ENCODE measurements at places on chromosomes 5 and 9.

DNA sequence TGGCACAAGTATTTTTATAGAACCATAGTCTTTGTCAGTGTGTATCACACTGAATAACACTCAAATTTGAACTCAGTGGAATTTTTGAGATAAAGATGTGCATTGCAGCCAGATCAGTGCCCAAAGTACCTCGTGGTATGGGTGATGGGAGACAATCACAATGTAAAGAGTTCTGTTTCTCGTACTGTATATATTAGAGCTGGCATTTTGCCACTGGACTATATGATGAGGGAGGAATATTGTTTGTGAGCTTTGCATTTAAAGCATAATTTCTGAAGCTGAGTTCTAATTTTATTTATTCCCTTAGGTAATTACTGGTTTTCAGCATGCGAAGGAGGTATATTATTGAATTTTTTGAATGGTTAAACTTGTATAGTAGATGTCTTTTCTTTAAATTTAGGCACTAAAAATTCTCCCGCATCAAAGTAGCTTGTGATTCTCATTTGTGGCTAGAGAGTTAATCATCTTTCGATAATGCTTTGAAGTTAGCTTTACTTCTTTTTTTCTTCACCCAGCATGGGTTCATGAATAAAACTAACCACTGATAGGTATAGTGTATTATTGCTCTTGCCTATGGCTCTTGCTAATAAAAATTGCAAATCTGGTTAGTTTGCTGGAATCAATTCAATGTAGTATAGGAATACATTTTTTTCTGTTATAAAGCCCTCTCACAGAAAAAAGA lies 43.1 kb downstream of the PAM start:
- DNase-seq: no peak

- DNase-seq: no peak
Observed at GRCh38 chr9:124478354-124478753, 28.1 kb downstream of the ADGRD2 start.

DNA sequence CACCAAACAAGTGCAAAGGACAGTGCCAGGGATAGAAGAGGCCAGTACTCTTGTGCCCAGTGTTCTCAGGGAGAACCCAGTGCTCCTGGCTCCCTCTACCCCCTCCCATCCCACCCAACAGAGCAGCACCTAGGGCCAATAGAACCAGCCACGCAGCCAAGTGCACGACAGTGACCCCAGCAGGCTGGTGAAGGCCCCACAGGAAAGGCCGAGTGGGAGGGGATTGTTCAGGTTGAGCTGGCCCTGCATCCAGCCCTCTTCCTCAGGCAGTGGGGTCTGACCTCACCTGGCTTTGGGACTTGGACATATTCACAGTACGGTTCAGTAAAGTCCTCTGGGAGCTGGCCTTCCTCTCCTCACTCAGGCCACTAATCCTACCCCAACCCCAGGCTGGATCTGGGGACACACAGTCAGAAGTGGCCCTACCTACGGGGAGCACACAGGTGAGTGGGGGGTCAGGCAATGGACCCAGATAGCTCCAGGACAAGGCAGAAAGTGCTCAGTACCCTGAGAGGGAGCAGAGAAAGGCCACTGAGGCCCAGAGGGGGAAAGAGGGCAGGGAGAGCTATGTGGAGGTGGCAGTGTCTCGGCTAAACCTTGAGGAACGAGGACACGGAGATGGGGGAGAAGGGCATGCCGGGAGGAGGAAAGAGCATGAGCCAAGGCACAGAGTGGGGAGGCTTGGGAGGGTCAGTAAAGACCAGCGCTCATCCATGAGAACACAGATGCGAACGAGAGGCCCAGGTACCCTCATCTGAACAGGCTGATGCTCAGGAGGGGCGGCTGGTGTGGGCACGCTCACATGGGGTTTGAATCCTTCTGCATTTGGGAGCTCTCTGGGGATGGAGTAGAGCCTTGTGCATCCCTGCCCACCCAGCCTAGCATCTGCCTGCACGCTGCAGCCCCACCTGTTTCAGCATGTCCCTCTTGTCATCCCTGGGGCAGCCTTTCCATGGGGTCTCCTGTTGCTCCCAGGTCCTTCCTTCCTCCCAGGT lies 25.6 kb downstream of the POLR1E start:
- DNase-seq: no peak

DNA sequence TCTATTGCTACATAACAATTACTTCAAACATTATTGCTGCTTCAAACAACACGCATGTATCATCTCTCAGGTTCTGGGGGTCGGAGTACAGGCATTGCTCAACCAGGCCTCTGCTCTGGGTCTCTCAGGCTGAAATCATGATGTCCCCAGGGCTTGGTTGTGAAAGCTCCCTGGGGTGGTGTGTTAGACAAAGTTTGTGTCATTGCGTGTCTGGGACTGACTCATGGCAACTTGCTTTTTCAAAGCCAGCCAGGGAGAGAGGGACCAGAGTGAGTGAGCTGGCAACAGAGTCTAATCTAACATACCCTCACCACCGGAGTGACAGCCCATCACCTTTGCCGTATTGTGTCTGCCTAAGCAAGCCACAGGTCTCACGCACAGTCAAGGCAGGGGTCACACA lies 259.2 kb upstream of the NFIL3 start:
- DNase-seq: no peak

- no peak for DNase-seq
Observed at GRCh38 chr9:89923961-89924504, 319.2 kb downstream of the GADD45G start.

DNA sequence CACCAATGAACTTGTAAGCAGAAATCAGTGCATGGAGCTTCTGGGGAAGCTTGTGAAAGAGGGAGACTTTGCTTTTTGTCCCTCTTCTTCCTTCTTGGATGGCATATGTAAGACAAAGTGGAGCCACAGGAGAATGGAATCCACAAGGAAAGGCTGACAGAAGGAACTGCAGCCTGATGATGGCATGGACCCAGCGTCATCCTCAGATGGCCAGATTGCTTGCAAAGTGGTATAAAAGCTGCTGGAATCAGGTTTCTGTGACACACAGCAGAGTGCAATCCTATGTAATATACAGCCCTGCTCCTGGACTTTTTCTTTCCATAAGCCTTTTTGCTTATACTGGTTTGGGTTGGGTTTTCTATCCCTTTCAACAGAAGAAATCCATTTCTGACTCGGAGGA lies 31.4 kb upstream of the SPARC start:
- no peak for DNase-seq

- DNase-seq: no peak
Observed at GRCh38 chr5:141354900-141355469, at the start of gene PCDHGA4. PCDHGA4 (plus strand) TSS chr5:141355021; CDS start chr5:141355108, 87 bp downstream.

DNA sequence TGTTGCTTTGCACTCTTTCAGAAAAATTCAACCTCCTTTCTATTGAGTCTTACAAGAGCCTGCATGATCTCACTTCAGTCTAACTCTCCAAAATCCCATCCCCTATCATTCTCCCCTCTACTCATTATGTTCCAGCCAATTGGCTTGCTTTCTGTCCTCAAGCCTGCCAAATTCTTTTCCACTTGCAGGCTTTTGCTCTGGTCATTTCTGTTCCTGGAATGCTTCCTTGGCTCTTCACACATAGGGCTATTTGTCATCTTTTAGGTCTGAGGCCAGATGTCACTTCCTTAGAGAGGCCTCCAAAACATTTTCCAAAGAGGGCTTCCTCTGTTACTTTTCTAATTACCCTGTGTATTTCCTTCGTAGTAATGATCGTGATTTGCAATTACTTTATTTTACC lies 11.8 kb upstream of the CHD1 start:
- DNase-seq: no peak

DNA sequence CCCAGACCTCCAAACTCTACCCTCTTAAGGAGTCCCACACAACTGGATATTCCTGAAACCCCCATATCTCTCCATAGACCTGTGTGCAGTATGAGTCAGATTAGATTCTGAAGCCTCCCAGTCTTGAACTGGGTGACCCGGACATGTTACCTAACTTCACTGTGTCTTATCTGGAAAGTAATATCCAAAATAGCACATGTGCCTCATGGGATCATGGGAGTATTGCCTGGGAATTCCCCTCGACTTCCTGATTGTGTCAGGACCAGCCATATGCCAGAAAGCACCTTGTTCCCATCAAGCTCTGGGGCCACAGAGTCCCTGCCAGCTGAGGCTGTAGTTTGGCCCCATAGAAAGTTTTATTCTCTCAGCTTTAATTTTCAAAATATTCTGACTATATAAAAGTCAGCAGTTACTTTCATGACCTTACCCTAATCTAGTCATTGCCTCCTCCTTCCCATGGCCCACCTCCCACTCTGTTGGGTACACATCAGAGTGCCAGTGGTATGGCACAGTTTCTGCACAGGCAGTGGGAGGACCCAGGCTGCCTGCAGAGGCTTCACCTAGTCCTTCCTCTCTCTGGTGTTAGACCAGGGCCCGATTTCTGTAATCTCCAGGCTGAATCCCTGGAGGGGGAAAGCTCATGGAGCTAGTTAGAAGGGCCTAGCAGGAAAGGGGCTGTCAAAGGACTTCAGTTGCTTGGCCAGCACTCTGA lies 19.5 kb upstream of the B4GALT1 start:
- DNase-seq: no peak

GRCh38 chr5:146363161-146363874 lies 24.7 kb downstream of the POU4F3 start:
- no peak for DNase-seq

- DNase-seq: no peak
Observed at GRCh38 chr5:131163276-131164119, 1.6 kb downstream of the HINT1 start.

DNA sequence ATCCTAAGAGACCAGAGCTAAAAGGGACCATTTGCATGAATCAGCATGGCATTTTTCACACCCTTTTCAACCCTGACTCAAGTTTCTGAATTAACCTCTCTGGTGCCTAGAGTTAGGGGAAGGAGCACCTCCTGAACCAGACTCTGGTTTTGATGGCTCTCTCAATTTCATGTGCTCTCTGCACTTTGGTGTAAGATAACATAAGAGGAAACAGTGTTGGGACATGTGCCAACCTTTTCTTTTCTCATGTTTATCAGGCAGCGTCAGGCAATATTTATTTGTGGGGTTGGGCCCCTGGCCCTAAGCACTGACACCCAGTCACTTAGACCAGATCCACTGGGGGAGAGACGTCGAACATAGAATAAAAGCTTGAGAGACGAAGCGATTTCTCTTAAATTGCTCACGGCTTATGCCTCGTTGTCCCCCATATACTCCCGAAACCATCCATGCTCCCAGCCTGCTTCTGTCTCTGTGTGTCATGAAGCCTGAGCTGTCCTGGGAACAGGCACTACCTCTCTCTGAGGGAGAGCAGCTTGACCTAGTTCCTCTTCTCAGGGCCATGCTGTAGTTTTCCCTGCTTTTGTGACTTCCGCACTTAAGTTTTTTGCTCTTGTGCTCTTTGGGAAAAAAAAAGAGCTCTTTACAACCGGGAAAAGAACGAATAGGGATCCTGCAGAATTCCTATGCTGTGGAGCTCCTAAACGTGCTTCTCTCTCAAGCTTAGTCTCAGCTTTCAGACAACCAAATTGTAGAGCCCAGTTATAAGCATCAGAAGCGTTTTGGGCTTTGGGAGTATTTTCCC lies 195.7 kb downstream of the NR3C1 start:
- no peak for DNase-seq

DNA sequence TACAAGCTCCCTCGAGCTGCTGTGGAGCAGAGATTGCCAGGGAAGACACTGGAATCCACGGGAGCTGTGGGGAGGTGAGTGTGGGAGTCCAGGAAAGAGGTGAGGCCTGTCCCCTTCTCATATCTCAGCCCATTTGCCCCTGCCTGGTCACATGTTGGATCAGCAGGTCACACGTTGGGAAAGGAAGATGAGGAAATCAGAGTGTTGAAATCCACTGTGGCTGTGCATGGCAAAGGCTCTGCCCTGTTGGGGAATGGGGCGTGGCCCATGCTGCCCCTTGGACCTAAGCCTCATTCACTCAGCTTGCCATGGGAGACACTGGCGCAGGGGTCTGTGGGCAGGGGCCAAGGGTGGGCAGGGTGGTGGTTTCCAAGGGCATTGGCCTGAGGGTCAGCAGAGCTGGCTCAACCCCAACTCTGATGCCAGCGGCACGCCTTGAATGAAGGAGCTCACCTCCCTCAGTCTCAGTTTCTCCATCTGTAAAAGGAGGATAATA lies 85.4 kb upstream of the CPEB4 start:
- no peak for DNase-seq

DNA sequence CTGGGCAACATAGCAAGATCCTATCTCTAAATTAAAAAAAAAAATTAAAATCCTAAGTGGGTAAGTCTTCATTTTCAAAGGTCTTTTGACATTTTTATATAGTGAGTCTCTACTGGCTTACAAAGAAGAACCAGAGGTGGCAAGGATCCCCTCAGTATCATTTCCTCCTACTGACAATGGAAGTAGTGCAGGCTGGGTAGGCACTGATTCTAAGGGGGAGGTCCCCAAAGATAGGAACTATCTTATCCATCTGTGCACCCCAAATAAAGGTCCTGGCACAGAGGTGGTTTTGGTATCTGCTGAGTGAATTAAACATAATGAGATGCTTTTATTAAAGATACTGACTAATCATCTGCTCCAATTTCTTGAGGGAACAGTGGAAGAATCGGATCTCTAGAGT lies 4.2 kb downstream of the FAM193B start:
- DNase-seq: no peak

GRCh38 chr9:4997196-4997595 lies 12.1 kb downstream of the JAK2 start:
- DNase-seq: no peak

DNA sequence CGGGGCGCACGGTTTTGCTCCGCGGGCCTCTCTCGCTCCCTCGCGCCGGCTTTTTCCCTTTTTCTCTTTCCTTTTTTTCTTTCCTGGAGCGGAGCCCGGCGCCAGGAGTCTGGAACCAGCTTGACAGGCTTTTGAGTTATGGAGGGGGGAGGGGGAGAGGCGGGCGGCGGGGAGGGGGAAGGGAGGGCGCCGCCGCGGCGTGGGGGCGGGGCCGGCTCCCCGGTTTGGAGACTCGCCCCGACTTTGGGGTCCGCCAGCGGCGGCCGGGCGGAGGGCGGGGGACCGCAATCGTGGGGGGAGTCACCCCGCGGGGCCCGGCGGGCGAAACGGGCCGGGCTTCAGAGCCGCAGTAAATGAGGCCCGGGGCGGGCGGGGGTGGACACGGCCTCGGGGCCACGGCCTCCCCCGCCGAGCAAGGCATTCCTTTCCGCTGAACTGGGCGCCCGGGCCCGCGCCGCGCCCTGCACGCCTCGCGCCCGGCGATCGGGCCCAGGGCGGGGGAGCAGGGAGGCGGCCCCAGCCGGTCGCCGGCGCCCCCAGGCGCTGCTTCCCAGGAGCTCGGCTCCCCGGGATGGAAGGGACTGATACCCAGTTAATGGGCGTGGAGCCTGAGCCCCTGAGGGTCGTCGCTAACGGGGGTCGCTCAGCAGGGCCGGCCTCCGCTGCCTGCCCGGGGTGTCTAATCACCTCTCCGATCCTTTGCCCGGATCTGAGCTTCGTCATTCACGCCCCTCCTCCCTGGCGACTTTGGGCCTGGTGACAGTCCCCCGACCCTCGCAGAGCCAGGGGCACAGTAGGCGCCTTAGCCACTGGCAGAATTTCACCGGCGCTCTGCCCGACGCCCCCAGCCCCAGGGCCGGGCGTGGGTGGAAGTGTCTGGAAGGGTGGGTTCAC lies 138.1 kb downstream of the C9orf50 start:
- DNase-seq: no peak

GRCh38 chr9:12633016-12633765 lies 60.0 kb upstream of the TYRP1 start:
- DNase-seq: no peak

Measured in AG04449 (cell line).